CD8-positive, alpha-beta T cell (primary cell): ENCODE measurements at places on chromosomes 3 and 15.

- DNase-seq: no peak
Observed at GRCh38 chr3:111311709-111312235, 230.2 kb upstream of the CD96 start.

DNA sequence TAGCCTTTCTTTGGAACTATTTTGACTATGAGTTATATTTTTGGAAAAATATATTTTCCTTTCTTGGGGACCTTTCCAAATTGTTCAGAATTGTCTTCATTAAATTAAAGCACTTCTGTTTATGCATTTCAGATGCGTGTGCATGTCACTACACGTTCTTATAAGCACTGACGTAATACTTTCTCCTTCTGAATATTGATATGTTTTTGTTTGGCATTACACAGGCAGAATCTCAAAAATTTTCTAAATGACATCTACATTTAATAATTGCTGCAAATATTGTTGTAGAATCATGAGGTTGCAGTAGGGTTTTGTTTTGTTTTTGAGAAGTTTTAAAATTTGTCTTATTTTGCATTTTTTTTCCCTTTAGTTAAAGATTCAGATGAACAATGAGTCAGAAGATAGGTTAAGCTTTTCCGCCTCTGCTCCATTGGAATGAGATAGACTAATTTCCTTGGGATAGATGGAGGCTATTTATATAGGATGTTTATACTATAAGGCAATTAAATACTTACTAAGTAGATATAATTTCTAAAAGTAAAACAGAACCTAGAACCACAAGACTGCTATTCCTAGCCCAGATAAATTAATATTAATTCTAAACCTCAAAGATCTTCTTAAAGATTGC, 110.8 kb downstream of the MBNL1 start:
- no peak for DNase-seq

- no peak for DNase-seq
Observed at GRCh38 chr3:127573912-127574311, 16.6 kb downstream of the TPRA1 start.

GRCh38 chr15:87873516-87873915, 383.0 kb downstream of the NTRK3 start:
- no peak for DNase-seq

DNA sequence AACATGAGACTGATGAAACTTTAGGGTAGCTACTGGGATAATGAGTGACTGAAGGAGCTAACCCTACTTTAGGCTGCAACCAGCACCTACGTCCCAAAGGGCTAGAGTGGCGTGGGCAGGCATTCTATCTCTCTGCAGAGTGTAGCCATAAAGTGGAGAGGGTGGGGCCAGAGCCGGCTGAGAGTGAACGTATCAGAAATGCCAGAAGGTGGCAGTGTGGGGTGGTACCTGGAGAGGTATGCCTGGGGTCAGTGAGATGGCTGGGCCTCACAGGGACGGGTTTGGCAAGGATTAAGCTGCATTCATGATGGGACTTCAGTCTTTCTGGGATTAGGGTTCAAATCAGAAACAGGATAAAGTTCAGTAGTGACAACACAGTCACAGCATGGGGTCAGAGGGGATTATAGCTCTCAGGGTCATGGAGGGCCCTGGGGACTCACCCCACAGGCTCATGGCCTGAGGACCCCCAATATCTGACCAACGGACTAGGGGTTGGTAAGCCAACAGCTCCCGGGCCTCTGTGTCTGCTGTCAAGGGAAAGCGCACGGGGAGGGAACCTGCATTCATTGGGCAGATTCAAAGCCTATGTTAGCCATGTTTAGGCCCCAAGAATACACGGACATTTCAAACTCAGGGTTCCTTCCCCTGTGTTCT, 86.5 kb upstream of the FOXB1 start:
- DNase-seq: peak; percentile 77

DNA sequence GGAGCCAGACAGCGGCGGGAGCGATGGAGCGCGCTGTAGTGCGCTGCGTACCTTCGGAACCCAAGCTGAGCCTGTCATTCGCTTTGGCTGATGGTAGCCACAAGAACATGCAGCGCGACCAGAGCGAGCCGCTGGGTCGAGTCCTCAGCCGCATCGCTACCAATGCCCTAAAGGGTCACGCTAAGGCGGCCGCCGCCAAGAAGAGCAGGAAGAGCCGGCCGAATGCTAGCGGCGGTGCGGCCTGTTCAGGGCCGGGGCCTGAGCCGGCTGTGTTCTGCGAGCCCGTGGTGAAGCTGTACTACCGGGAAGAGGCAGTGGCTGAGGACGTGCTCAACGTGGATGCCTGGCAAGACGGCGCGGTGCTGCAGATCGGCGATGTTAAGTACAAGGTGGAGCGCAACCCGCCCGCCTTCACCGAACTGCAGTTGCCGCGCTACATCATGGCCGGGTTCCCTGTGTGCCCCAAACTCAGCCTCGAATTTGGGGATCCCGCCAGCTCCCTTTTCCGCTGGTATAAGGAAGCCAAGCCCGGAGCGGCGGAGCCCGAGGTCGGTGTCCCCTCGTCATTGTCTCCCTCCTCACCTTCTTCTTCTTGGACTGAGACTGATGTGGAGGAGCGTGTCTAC, 498 bp downstream of the PDE12 start:
- DNase-seq: peak; percentile 64

DNA sequence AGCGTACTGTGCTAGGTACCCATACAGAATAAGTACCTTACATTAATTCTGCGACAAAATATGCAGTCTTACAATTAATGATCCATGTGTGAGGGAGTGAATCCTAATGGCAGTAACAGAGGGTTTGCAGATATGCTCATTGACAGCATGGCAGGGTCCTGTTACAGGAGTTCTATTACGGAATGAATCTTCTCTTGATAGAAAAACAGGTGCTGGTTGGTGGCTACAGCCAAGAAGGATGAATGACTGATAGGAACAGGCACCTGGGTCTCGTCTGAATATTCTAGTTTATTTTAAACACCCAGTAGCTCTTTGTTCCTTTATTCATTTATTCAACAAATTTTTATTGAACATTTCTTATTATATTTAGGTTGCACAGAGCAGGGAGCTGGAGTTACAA, 22.8 kb downstream of the PGBD4 start:
- DNase-seq: no peak

- no peak for DNase-seq
Observed at GRCh38 chr3:53812434-53812833, 33.8 kb downstream of the CHDH start.

- no peak for DNase-seq
Observed at GRCh38 chr3:39135170-39135805, 18.1 kb downstream of the CSRNP1 start.

DNA sequence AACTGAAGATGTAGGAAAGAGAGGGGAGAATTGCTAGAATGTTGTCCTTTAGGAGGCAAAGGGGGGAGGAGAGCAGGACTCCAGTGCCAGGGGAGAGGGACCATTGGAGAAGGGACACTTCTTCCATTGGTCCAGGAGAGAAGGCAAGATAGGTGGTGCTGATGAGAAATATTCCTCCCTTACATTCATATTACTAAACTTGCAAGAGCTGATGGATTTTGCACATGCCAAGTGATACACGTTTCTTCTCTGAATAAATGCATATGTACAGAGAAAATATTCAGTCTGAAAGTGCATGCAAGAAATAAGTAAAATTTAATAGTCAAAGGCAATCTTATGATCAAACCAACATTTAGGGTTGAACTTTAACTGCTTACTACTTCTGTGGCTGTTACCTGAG, 21.5 kb upstream of the SPTSSB start:
- DNase-seq: no peak

DNA sequence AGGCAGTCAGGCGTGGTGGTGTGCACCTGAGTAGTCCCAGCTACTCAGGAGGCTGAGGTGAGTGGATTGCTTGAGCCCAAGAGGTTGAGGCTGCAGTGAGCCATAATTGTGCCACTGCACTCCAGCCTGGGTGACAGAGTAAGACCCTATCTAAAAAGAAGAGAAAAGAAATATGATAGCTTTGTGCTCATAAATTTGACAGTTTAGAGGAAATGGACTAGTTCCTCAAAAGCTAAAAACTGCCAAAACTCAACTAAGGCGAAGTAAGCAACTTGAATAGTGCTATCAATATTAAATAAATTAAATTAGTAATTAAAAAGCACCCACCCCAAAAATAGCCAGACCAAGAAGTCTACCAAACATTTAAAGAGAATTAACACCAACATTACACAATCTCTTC, 24.5 kb upstream of the SLC15A2 start:
- DNase-seq: no peak

DNA sequence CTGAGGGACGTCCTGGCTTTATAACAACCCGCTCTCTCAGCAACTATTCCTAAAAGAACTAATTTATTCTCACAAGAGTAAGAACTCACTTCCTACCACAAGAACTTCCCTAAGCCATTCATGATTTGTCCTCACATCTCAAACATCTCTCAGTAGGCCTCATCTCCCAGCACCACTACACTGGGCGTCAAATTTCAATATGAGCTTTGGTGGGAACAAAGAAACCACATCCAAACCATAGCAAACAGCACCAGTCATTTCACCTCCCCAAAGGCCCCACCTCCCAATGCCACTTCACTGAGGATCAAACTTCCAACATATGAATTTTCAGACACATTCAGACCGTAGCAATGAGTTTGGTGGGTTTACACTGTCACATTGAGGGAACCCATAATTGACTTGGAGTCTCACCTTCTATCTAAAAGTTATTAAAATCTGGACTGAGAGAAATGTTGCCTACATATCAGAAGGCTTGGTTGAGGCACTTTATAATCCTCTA, 116.4 kb upstream of the AGBL1 start:
- no peak for DNase-seq

DNA sequence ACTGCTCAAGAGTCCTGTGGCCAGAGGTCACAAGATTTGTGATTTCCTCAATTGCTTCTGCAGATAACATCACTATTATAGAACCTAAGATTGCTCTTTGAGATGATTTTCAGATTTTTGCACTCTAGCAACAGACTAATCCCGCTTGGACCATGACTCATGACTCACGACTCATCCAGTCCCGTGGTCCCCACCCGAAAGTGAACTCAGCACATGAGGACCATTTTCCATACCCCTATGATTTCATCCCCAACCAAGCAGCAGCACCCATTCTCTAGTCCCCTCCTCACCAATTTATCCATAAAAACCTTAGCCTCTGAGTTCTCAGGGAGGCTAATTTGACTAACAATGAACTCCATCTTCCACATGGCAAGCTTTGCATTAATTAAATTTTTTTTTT, 106.3 kb upstream of the ALCAM start:
- DNase-seq: no peak

DNA sequence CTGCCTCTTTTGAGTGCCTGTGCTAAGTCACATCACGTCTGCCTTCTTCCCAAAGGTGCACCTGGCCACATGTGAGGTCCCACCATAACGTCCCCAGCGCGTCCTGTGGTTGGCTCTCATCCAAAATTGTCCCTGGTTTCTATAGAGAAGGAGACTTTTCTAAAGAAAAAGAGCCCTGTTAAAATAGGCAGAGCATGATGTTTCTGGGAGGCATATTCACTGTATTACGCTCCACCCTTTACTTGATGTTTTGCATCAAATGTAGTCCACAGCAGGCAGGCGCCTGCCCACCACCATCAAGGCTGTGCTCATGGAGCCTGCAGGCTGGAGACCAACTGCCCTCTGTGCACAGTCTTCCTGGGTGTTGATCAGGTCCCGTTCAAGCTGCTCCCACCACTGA, 36.3 kb downstream of the WHAMM start:
- no peak for DNase-seq

GRCh38 chr3:69144631-69145245, 22.3 kb upstream of the LMOD3 start:
- no peak for DNase-seq

DNA sequence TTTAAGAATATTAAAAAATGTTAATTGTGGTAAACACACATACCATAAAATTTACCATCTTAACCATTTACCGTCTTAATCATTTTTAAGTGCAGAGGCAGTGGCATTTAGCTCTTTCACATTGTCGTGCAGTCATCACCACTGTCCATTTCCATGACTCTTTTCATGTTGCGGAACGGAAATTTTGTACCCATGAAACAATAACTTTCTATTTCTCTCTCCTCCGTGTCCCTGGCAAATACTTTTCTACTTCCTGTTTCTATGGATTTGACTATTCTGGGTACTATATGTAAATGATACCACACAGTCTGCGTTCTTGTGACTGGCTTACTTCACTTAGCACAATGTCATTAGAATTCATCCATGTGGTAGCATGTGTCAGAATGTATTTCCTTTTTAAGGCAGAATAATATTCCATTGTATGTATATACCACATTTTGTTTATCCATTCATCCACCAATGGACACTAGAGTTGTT, 27.9 kb downstream of the AKAP13 start:
- no peak for DNase-seq

GRCh38 chr3:187942658-187943241, 197.5 kb upstream of the BCL6 start:
- DNase-seq: no peak

GRCh38 chr15:47326410-47327333, 390.6 kb upstream of the SEMA6D start:
- no peak for DNase-seq

- no peak for DNase-seq
Observed at GRCh38 chr3:141360888-141361598, 7.3 kb upstream of the ZBTB38 start.

DNA sequence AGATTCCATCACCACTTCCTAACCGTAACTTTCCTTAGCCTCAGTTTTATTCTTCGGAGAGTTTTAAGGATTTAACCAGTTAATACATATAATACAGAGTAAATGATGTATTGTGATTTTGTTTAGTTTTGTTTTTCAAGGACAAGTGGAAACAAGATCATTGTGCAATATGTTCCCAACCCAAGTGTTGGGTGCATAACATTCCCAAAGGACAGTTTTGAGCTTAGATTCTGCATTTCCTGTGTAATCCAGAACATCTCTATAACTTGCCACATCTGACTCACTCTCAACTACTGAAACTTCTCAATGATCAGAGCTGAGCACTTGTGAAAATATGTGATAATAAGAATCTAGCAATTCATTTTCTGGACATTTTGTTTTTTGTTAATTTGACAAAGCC, 466.1 kb upstream of the PPP2R3A start:
- no peak for DNase-seq

- peak; percentile 27 for DNase-seq
Observed at GRCh38 chr15:82999905-83000671, 11.4 kb downstream of the C15orf40 start.

GRCh38 chr3:20101041-20101440, 60.8 kb downstream of the KAT2B start:
- DNase-seq: no peak

- DNase-seq: no peak
Observed at GRCh38 chr15:92109191-92109873, 255.8 kb downstream of the SLCO3A1 start.

- no peak for DNase-seq
Observed at GRCh38 chr3:188817935-188818269, 353.9 kb upstream of the TPRG1 start.

DNA sequence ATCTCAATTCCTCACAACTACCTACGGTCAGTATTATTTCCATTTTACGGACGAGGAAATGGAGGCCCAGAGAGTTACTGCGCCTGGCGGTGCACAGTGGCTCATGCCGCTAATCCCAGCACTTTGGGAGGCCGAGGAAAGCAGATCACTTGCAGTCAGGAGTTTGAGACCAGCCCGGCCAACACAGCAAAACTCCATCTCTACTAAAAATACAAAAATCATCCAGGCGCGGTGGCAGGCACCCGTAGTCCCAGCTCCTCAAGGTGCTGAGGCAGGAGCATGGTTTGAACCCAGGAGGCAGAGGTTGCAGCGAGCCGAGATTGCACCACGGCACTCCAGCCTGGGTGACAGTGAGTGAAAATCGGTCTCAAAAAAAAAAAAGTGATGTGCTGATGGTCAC, 187.3 kb downstream of the XXYLT1 start:
- DNase-seq: no peak

GRCh38 chr3:61740494-61740893, 179.1 kb downstream of the PTPRG start:
- DNase-seq: no peak

- no peak for DNase-seq
Observed at GRCh38 chr3:45567730-45568172, 26.8 kb upstream of the LIMD1 start.
